ENCODE measurements at places on chromosomes 5 and 9. TPM values are rescaled to one million over a fixed set of nuclear protein-coding genes. Genes with fewer than 3 reads are reported as not detected.

DNA sequence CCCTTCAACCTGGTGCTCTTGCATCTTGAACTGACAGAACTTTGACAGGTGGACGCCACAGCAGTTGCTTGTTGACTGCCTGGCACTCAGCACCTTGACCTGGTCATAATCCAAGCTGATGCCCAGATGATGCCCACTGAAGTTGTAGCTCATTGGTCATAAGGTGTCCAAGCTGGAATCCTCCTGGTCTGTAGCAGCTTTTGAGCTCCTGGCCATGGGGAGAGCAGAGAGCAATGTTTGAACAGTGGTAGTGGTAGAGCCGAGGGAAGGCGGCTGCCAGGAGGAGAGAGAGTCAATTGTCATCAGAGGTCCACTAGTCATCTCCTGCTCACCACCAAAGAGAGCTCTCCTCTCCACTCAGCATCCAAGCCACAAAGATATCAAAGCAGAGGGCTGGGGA lies 23.3 kb downstream of the CSF2 start:
- DNase-seq = no peak

DNA sequence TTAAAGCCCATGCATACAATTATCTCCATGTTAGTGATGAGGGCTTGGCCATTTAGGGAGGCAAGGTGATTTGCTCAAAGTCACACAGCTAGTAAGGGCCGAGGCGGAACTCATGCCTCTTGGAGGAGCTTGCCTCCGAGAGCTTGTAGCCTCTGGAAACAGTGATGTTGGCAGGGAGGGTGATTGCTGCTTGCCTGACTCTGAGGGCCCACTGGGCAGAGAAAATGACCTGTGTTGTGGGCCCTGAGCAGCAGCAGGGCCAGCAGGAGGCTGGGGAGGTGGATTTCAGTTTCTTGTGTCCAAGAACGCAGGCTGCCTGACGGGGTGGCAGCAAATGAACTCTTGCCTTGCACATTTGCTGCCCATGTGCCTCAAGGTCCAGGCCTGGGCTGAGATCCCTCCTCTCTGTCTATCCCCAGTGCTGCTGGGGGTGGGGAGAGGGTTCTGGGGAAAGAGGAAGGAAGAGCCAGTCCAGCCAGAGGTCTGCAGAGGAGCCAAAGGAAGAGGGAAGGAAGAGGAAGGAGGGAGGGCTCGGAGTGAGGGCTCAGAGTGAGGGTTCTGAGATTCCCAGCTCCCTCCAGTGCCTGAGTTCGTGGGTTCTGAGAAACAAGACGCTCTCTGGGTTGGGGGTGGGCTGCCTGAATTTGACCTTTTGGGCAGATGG lies 16.2 kb upstream of the PTGS1 start:
- no peak for DNase-seq

DNA sequence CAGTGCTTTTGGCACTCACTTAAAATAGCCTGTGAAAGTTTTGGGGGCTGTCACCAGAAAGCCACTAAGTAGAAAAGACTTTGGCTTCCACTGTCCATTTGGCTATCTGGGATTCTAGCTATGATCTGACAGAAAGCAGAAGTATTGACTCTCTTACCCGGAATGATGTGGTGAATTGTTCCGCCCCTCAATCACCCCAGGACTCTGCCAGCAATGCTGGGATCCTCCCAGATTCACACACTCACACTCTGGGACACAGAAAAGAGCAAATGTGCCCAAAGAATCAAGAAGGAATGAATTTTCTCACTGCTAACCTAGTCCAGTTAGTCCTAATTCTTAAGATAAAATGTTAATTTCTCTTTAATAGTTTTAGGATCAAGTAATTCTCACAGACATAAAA lies 576.9 kb downstream of the BNC2 start:
- DNase-seq = no peak

- DNase-seq = no peak
Observed at GRCh38 chr5:97501286-97501964, 318.4 kb upstream of the RIOK2 start.

DNA sequence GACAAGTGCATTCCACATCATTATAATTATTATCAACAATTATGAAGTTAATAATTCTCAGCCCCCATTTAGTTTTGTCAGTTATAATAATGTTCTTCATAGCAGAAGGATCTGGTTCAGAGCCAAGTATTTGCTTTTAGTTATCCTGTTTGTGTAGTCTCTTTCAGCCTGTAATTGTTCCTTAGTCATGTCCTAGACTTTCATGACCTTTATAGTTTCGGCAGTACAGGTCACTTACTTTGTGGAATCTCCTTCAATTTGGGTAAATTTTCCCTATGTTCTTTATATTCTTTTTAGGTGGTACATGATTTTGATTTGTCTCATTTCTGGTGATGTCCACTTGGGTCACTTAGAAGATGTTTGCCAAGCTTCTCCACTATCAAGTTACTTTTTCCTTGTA lies 34.3 kb downstream of the UBE2R2 start:
- no peak for DNase-seq

GRCh38 chr9:19269582-19269981 lies 39.1 kb downstream of the DENND4C start:
- DNase-seq = no peak

GRCh38 chr5:103569313-103570060 lies 6.9 kb upstream of the NUDT12 start:
- no peak for DNase-seq

DNA sequence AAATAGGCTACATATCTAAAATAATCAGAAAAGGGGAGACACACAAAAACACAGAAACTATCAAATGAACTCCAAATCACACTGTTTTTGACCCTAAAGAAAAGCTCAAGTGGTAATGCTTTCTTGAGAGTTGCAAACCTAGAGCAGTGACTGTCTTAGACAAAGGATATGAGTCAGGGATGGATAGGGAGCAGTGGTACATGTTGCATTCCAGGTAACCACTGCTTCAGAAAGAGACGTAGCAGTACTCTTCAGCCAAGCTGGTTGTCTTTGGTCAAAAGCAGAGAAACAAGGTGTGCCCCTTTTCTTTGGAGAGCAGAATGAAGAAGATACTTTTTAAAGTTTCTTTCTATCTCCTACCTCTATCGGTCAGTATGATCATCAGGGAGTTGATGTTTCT lies 1003.6 kb downstream of the CDH9 start:
- no peak for DNase-seq

GRCh38 chr5:58188262-58188651 lies 271.6 kb downstream of the PLK2 start:
- DNase-seq = no peak

GRCh38 chr9:123406016-123406415 lies 50.0 kb downstream of the CRB2 start:
- no peak for DNase-seq

DNA sequence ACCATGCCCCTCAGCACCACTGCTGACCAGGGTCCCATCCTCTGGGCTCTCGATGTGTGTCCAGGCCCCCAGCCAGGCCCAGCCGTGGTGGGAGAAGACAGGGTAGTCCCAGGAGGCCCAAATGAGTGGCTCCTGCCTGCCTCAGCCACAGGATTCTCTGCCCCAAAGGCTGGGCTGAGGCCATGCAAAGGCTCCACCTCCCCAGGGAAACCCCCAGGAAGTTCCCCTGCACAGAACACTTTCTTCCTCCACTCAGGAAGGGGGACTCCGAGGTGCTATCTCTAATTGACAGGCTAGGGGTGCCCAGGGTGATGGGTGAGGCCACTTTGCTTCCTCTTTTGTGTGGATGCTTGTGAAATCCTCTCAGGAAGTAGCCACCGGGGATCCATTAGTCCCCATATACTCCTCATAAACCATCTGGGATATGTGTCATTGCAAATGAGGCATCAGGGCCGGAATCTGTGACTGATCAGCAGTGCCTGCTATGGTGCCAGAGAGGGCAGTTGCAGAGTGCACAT lies 23.1 kb upstream of the TDRD7 start:
- no peak for DNase-seq

DNA sequence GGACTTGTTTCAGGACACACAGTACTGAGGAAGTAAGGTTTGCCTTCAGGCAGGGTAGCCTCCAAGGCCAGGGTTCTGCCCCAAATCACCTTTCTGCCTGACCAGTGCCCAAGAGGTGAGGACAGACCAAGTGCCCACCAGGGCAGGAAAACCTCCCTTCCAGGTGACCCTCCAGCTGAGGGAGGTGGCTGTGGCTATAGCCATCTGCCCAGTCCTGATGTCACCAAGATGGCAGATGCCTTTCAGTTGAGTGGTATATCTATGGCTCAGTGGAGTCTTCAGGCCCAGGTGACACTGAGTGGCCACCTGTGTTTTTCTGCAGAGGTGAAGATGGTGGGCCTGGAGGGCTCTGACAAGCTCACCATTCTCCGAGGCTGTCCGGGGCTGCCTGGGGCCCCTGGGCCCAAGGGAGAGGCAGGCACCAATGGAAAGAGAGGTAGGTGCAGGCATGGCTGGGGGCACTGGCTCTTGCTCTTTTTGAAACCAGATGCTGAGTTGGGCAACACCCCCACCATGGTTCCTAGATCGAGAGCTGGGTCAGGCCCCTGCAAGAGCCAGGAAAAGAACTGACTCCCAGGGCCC lies 1.7 kb downstream of the FCN2 start:
- no peak for DNase-seq

DNA sequence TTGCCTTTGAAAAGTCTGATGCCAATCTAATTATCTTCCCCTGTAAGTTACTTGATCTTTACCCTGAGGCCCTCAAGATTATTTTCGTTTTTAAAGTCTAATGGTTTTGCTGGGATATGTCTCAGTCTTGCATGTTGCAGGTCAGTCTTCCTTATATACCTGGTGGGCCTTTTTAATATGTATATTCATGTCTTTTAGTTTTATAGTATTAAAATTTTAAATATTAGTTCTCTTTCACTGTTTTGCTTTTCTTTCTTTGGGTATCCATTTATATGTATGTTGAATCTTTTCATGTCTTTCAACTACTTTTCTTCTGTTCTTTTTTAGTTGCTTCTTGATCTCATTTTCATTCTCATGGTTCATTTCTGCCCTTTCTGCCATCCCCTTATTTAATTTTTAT lies 68.9 kb downstream of the HSD17B4 start:
- DNase-seq = no peak

DNA sequence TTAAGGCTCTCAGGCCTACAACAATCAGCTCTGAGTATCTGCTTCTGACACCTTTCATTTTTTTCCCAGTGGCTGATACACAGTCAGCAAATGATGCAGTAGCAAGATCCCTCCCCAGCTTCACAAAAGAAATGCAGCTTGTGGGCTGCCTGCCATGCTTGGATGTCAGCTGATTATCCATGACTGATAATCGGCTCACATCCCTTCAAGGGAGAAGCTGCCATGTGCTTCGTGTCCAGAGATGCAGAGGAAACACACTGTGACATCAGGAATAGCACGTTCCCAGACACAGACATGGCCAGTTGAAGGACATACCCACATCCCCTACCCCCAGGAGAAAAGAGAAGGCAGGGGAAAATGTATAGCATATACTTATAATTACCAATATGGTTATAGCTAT lies 27.9 kb downstream of the TMEM215 start:
- DNase-seq = no peak

- peak; percentile 83 for DNase-seq
Observed at GRCh38 chr9:132769906-132770769, 99.9 kb downstream of the GTF3C4 start.

DNA sequence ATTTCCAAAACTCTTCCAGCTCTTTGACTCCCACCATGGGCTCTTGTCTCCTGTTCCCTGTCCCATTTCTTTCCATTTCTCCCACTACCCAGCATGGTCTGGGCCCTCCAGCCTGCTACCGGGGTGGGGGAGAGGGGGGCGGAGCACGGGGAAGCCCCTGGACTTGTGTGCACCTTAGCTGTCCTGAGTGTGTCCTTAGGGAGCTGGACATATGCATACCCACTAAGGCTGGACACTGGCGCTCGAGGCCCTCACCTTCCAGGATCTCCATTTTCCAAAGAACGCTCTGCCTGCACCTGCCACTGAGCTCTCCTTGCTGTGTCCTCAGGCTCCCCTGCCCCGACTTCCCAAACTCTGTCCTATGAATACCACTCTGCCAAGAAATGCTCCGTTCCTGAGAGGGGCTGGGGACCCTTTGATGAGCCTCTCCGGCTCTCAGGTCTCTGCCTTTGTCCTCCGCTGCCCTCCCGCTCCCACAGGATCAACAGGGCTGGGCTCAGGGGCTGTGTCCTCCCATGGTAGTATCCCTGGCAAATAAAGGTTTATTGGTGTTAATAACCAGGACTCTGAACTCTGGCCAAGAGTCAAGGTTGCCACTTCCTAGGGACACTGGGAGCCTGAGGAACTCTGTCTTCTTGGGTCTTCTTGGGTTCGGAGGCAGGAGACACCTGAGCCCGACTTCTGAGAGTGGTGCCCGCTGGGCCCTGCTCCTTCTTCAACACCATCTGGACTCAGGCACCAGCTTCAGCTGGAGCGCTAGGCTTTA lies 831 bp upstream of the SHROOM1 start:
- DNase-seq = no peak

DNA sequence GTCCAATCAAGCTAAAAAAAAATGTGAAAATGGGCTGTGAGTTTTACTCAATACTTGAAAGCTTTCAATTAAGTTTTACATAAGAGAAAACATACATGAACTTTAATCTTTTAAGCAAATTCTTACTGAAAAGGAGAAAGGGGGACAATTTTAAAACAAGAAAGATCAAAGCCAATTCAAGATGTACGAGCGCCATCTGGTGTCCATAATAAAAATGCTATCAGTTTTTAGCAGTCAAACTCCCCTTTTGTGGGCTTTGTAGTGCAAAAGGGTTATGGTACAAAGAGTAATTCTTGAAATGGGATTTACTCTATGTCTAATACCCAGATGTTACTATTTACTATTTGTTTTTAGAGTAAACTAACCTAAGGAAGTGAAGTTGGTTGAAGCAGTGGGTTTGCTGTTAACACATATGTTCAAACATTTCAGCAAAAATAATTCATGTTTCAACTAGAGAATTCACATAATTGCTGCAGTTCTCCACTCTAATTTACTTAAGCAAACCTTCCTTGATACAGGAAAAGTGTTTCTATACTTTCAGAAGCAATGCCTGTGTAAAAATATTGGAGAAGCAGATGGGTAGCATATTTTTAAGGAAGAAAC lies 228.2 kb upstream of the TYRP1 start:
- DNase-seq = no peak

DNA sequence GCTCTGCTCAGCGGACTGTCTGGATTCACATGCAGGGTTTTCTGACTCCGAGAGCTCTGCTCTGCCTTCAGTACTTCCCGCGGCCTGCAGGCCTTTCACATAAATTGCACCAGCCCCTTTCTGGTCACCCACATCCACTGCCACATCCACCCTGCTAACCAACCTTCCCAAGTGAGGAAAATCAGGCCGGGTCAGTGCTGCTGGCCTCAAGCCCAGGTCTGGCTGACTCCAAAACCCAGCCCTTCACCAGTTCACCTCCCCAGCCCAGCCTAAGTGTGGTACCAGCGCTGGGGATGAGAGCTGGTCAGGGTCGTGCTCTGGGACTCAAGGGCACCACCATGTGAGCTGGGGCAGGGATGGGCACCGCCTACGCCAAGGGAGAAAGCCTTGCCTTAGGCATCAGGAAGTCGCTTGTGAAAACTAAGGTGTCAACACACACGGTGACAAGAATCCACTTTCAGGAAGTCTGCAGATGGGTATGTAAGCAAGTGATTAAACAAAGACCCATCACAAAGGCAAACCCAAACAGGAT lies 12.3 kb downstream of the LMAN2 start:
- DNase-seq = no peak

The RELL2 gene
- 4.4 TPM for total RNA-seq

DNA sequence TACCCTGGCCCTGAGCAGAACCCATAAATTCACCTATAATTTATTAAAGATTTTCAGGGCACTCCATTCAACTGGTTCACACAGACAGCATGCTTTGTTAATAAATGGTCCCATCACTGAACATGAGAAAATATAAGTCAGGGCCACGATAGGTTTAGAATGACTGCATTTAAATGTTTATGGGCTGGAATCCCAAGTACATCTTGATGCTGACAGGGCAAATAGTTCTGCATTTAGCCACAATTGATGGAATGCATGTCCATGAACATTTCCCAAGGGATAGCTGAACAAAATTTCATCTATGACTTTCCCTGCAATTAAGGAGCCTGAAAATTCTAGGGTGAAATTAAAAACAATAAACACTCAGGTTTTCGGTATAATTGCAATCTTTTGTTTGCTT lies 124.5 kb downstream of the CAAP1 start:
- DNase-seq = no peak
